ENCODE measurements at places on chromosomes 7 and 10. TPM values are rescaled to one million over a fixed set of nuclear protein-coding genes. Genes with fewer than 3 reads are reported as not detected.

TMEM184A gene
- 5.0 TPM for total RNA-seq

GRCh38 chr7:105355701-105356100 lies 33.0 kb downstream of the SRPK2 start:
- no peak overlapping the region for H3K4me3 ChIP-seq
- no peaks in the 10 kb centered on the region for H3K27me3 ChIP-seq
- no peaks in the 10 kb centered on the region for H3K36me3 ChIP-seq

GTF2IRD2 gene
- 27.8 TPM for total RNA-seq

DNA sequence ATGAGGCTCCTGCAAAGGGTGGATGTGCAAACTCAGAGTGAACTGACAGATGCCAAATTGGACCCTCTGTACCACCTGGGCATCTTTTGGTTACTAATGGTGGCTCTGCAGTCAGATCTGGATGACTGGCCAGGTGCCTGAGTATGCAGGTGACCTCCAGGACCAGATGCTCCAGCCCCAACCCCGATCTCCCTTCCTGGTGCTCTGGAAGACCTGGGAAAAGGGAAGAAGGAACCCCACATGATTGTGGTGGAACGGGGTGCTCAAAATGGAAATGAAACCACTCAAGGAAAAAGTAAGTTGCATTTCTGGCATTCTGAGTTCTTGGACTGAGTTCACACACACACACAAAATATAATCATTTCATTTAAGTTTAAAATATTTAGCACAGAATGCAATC lies 9.8 kb upstream of the AEBP1 start:
- peak overlapping the region; percentile 11 for H3K27ac ChIP-seq
- H3K4me1 ChIP-seq, result peaks cover 4% of the 10 kb centered on the region
- no peak overlapping the region for H3K4me3 ChIP-seq
- DNase-seq, result no peak
- no peaks in the 10 kb centered on the region for H3K36me3 ChIP-seq

DNA sequence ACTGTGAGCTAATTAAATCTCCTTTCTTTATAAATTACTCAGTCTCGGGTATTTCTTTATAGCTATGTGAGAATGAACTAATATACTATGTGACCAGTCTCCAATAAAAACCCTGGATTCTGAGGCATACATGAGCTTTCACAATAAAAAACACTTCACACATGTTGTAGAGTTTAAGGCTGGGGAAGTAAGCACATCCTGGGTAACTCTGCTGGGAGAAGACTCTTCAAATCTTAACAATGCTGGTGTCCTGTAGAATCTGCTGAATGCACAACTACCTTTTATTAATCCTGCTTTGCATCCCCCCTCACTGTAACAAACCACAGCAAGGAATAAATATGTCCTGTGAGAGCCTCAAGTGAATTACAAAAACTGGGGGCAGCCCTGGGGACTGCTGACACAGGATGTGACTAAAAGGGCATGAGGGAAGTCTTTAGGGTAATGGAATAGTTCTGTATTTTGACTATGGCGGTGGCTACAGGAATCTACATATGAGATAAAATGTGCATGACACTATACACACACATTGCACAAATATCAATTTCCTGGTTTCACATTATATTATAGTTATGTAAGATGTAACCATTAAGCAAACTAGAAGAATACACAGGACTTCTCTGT lies 45.1 kb upstream of the KCTD7 start:
- H3K27ac ChIP-seq, result no peak overlapping the region
- DNase-seq, result no peak
- no peak overlapping the region for H3K4me3 ChIP-seq
- H3K27me3 ChIP-seq, result no peaks in the 10 kb centered on the region

DNA sequence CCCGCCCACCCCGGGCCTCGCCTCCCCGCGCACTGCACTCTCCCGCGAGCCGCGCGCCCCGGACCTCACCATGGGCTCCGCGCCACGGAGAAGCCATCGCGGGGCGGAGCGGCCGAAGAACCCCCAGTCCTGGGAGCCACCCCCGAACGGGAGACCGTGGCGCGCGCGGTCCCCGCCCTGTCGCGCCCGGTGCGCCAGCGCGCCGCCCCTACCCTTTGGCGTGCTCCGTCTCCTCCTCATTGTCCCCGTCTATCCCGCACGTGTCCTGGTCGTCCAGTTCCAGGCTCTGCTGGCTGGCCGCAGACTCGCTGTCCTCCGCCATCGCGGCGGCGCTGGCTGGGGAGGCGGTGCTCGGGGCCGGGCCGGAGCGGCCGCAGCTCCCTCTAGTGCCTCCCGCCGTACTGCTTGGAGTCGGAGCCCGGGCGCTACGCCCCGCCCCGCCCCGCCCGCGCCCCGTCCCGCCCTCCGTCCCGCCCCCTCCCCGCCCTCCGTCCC lies at the start of gene NMT2:
Gene NMT2, minus strand, starts transcription at position 403 of the 495 bp plus-strand sequence. Its CDS starts 81 bp downstream, at position 322.
- no peaks in the 10 kb centered on the region for H3K27me3 ChIP-seq
- H3K36me3 ChIP-seq, result no peaks in the 10 kb centered on the region
- H3K4me3 ChIP-seq, result peak within 1 kb of the TSS; percentile 97
- peak within 1 kb of the TSS; percentile 84 for H3K27ac ChIP-seq
- DNase-seq, result no peak

- H3K36me3 ChIP-seq, result no peaks in the 10 kb centered on the region
- H3K27ac ChIP-seq, result no peak overlapping the region
- no peaks in the 10 kb centered on the region for H3K4me1 ChIP-seq
- no peak overlapping the region for H3K4me3 ChIP-seq
Observed at GRCh38 chr7:115297656-115298055, 375.8 kb downstream of the MDFIC start.

DNA sequence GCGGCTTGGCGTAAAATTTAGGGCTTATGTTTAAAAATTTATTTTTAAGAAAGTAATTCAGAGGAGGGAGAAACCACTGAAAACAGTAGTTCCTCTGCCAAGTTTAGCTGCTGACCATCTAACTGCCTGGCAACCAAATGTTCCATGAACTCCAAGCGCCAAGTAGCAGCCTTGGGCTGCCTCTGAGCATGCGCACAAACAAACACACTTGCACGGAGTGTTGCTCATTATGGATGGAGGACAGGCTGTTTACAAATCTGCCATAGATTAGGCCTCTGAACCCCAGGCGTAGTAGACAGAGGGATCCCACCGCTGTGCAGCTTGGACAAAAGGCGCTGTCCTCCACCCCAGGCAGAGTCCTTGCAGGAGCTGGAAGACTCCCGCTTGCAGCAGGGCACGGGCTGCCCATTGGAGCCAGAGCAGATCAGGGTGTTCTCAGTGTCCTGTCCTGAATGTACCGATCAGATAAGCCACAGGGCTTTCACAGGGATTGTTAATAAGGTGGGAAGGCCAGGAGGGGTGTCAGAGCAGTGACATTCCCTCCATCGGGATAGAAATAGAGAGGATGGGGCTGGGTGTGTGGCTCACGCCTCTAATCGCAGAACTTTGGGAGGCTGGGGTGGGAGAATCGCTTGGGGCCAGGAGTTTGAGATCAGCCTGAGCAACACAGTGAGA lies 47.7 kb upstream of the LYZL1 start:
- H3K36me3 ChIP-seq, result no peaks in the 10 kb centered on the region
- DNase-seq, result peak; percentile 11
- no peak overlapping the region for H3K4me3 ChIP-seq
- H3K27me3 ChIP-seq, result no peaks in the 10 kb centered on the region
- H3K27ac ChIP-seq, result no peak overlapping the region

DNA sequence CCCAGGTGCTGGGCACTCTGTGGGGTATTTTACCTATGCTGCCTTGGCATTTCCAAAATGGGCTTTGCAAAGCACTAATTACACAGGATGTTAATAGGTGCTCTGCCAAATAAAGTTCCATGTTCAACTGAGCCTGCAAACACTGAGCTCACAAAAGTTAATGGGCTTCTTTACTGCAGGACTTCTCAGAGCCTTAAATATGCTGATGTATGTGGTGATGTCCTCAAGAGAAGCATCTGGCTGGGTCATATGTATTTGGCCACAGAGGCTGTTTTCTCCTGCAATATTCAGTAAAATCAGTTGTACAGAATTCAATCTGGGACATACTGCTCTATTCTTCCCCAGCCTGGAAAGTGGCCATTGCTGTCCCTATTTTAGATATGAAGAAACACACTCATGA lies 31.3 kb downstream of the GRID1 start:
- no peak overlapping the region for H3K27ac ChIP-seq
- DNase-seq, result no peak
- no peaks in the 10 kb centered on the region for H3K36me3 ChIP-seq
- no peaks in the 10 kb centered on the region for H3K27me3 ChIP-seq

- no peak overlapping the region for H3K4me3 ChIP-seq
- H3K36me3 ChIP-seq, result no peaks in the 10 kb centered on the region
- no peaks in the 10 kb centered on the region for H3K4me1 ChIP-seq
- DNase-seq, result no peak
Observed at GRCh38 chr7:43562383-43562782, 20.5 kb upstream of the STK17A start.

DNA sequence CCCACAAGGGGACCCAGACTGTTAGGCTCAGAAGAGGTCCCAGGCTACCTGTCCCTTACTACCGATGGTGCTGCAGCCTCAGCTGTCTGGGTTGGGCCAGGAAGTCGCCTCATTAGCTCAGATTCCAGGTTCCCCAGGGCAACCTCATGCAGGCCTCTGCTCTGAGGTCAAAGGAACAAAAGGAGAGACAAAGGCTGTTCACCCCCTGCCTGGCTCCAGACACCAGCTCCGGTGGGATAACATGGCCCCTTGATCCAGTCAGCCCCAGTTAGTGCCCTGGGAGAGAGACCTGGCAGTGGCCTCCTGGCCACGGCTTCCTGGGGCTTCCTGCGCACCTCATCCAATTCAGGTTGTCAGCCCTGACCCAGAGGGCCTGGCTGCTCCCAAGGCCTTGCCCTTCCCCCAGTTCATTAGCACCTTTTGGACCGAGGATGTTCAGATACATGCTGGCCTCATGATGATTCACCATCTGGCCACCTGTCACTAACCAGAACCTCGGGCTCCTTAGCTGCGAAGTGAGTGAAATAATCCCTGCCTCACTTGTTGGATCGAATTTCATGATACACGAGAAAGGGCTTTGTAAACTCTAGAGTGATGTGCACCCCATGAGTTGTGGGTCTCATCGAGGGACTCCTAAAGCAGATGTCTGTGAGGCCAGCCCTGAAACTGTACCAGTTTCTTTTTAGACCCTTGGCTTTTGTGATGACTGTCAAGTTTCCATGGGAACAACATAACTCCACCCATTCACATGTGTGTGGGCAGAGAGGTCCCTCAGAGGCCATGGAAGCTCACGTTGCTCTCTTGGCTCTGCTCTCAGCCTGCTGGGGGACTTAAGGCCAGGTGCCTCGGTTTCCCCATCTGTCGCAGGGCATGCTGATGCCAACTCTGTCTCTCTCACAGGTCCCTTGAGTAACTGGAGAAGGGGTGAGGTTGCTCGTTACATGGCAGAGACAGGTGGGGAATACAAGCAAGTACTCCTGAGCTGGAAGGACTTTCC lies 79.5 kb upstream of the PCBD1 start:
- DNase-seq, result no peak
- H3K4me3 ChIP-seq, result no peak overlapping the region
- H3K27ac ChIP-seq, result no peak overlapping the region

SMKR1 gene
- 0.77 TPM for total RNA-seq

PLCE1 gene
- 13.6 TPM for total RNA-seq

ABCA13 gene
- total RNA-seq, result 0.49 TPM

- H3K4me1 ChIP-seq, result no peaks in the 10 kb centered on the region
- no peak overlapping the region for H3K4me3 ChIP-seq
- no peaks in the 10 kb centered on the region for H3K27me3 ChIP-seq
- DNase-seq, result no peak
- no peaks in the 10 kb centered on the region for H3K36me3 ChIP-seq
Observed at GRCh38 chr10:107880185-107880584, 715.7 kb upstream of the SORCS1 start.

DNA sequence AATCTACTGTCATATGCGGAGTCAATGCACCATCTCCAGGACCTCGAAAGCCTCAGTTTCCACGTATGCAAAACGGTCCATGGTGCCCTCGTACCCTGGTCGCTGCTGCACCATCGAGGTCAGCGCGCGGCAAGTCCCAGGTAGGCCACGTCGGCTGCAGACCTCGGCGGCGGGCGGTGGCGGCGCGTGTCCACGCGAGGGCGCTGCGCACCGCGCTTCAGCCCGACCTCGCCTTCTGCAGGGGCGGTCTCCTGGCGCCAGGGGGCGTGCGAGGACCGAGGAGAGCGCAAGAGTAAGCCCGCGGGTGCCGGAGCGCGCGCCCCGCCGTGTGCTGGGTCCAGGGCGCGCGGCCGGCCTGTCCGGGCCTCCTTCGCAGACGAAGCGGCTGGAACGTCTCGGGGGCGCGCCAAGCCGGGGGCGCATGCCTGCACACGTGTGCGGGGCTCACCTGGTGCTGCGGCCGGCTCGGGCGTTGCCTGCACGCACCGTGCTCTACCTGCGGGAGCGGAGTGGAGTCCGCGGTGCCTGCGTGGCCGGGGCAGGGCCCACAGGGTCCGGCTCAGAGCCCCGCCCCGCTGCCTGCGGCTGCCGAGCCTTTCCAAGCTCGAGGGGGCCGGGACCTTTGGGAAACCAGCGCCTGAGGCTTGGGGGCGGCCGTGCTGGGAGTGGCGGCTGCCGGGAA lies 54.0 kb downstream of the GLRX3 start:
- H3K4me3 ChIP-seq, result peak overlapping the region; percentile 46
- peak; percentile 87 for DNase-seq
- peaks cover 14% of the 10 kb centered on the region for H3K4me1 ChIP-seq
- no peak overlapping the region for H3K27ac ChIP-seq

DNA sequence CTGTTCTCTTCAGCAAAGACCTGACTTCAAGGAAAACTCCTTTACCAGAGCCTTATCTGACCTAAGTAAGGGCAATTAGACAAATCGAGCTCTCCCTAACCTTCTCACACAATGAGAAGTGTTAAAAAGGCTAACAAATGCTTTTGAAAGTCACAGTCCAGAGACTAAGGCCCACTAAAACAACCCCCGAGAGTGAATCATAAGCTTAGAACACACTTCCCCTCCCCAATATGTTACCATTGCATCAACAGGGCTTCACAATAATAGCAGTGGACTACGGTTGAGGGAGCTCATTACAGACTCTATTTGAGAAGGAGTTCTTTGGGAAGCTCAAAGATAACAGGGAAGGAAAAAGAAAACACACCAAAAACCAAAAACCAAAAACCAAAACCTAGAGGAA lies 28.6 kb upstream of the ZEB1 start:
- H3K36me3 ChIP-seq, result no peaks in the 10 kb centered on the region
- H3K27ac ChIP-seq, result no peak overlapping the region
- DNase-seq, result no peak
- no peaks in the 10 kb centered on the region for H3K27me3 ChIP-seq
- no peak overlapping the region for H3K4me3 ChIP-seq
- H3K4me1 ChIP-seq, result no peaks in the 10 kb centered on the region

TWNK gene
- total RNA-seq, result 9.1 TPM

SLC29A4 gene
- total RNA-seq, result 1.8 TPM

- H3K4me1 ChIP-seq, result no peaks in the 10 kb centered on the region
- H3K4me3 ChIP-seq, result no peak overlapping the region
- no peak for DNase-seq
- no peaks in the 10 kb centered on the region for H3K27me3 ChIP-seq
Observed at GRCh38 chr10:92846-93245, 42.4 kb upstream of the ZMYND11 start.

GCK gene
- not detected for total RNA-seq
